ENCODE measurements at places on chromosomes 2 and 18. TPM values are rescaled to one million over a fixed set of nuclear protein-coding genes. Genes with fewer than 3 reads are reported as not detected.

The TBR1 gene
- total RNA-seq: not detected

The AMER3 gene
- total RNA-seq: 0.19 TPM

The DPP10 gene
- 5.4 TPM for total RNA-seq

The CLEC4F gene
- total RNA-seq: not detected

The CYRIA gene
- 8.2 TPM for total RNA-seq

The GPR55 gene
- total RNA-seq: not detected

The MTLN gene
- 46.8 TPM for total RNA-seq

The CD302 gene
- total RNA-seq: 0.61 TPM

The INHBB gene
- total RNA-seq: 0.23 TPM

The TCF23 gene
- not detected for total RNA-seq

The CIB4 gene
- not detected for total RNA-seq

The DSG4 gene
- total RNA-seq: not detected

The ASXL3 gene
- total RNA-seq: 1.3 TPM

The PLA2R1 gene
- total RNA-seq: 2.2 TPM

- H3K4me1 ChIP-seq: no peaks in the 10 kb centered on the region
- H3K27me3 ChIP-seq: no peaks in the 10 kb centered on the region
- H3K4me3 ChIP-seq: no peak overlapping the region
- H3K36me3 ChIP-seq: peaks cover 25% of the 10 kb centered on the region
- no peak for DNase-seq
These were observed 45.1 kb downstream of the NTSR2 start for GRCh38 chr2:11624893-11625292.

DNA sequence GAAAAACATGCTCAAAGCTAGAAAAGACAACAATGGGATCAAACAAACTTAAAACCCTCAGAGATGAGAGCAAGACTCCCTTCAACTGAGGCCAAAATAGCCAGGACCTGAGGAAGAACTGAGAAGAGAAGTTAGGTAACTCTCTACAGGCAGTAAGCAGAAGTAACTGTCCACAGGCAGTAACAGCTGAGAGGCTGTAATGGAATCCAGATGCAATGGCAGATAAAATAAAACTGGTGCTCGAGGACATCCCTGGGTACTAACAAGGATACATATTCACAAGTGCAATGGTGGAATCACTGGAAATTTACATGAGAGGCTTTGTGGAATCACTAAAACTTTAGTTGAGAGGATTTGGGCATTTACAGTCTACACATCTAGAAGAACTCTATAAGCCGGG, 30.4 kb upstream of the C2orf66 start:
- no peaks in the 10 kb centered on the region for H3K36me3 ChIP-seq
- no peaks in the 10 kb centered on the region for H3K27me3 ChIP-seq
- no peak overlapping the region for H3K4me3 ChIP-seq
- no peaks in the 10 kb centered on the region for H3K4me1 ChIP-seq

DNA sequence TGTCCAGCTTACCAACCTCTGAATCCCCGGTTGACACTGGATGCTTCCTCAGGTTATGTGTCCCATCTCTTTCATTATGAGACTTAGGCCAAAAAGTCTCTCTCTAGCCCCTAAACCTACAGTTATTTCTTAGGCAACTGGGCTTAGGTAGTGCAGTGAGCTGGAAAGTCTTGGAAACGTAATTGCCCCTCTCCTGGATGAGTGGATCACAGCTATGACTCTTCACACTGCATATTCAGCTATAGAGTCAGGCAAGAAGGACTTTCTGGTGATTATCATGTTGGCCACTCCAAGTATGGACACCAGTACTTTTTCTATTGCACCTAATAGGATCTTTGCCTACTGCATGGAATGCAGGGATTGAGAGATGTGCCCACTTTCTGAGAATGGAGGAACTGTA, 458.3 kb upstream of the CELF4 start:
- no peak overlapping the region for H3K27ac ChIP-seq
- no peak overlapping the region for H3K4me3 ChIP-seq
- no peak for DNase-seq
- no peaks in the 10 kb centered on the region for H3K4me1 ChIP-seq
- no peaks in the 10 kb centered on the region for H3K27me3 ChIP-seq

GRCh38 chr2:233832414-233832813, 21.9 kb downstream of the HJURP start:
- no peaks in the 10 kb centered on the region for H3K27me3 ChIP-seq
- H3K27ac ChIP-seq: no peak overlapping the region
- H3K36me3 ChIP-seq: peaks cover 29% of the 10 kb centered on the region
- DNase-seq: no peak
- H3K4me3 ChIP-seq: no peak overlapping the region

DNA sequence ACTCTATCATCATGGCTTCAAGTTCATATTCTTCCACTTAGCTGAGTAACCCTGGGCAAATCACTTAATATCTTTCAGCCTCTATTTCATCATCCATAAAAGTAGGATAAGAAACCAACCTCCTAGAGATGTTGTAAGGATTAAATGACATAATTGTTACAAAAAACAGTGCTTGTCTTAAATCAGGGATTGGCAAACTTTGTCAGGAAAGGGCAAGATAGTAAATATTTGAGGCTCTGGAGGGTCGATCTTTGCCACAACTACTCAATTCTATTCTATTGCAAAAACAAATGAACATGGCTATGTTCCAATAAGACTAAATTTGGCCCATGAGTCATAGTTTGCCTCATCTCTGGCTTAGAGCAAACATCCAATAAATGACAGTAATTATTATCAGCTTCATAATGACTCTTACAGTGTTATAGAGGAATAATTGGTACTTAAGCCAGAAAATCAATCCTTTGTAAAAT, 184.7 kb downstream of the SATB2 start:
- DNase-seq: no peak
- peaks cover 3% of the 10 kb centered on the region for H3K4me1 ChIP-seq
- H3K36me3 ChIP-seq: no peaks in the 10 kb centered on the region
- H3K27ac ChIP-seq: no peak overlapping the region
- H3K27me3 ChIP-seq: no peaks in the 10 kb centered on the region

DNA sequence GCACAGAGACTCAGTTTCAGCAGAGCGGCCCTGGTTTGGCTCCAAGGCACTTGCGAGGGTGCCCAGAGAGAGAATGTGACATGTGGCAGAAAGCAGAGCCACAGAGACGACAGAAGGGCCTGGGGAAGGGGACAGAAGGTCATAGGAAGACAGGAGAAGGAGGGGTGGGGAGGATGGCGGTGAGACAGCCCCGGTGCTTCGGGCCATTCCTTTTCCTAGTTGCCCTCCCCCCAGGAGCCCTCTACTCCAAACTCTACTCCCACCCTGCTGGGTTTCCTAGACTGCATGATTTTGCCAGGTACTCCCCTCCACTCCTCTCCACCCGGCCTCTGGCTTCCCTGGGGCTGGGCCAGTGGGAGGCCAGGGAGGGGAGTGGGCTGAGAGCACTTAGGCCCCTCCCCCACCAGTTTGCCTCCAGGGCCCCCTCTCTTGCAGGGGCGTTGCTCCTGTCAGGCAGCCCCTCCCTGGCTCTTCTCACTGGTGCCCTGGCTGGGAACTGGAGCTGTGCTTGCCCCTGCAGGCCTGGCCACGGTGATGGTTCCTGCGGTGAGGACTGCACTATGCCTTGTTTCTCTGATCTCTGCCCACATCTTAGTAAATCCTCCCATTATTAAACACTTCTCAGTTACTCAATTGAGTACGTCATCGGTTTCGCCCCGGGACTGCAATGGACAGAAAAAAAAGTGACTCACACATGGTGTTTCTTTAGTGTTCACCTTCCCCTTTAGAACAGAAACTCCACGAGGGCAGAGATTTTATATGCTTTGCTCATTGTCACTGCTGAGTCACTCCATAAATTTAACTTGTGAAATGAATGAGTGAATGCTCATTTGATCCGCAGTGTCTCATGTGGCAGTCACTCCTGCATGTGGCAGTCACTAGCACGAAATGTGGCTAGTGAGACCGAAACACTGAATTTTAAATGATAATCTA, 58.7 kb upstream of the SP3 start:
- H3K27me3 ChIP-seq: no peaks in the 10 kb centered on the region
- no peak overlapping the region for H3K4me3 ChIP-seq
- peaks cover 12% of the 10 kb centered on the region for H3K4me1 ChIP-seq
- DNase-seq: peak; percentile 75

- H3K27me3 ChIP-seq: no peaks in the 10 kb centered on the region
- no peak for DNase-seq
- peaks cover 4% of the 10 kb centered on the region for H3K4me1 ChIP-seq
- no peak overlapping the region for H3K4me3 ChIP-seq
These were observed 335.4 kb upstream of the VWC2L start for GRCh38 chr2:214075456-214075855.

GRCh38 chr2:133509777-133510176, 58.5 kb downstream of the NCKAP5 start:
- H3K27ac ChIP-seq: no peak overlapping the region
- no peaks in the 10 kb centered on the region for H3K36me3 ChIP-seq
- no peak overlapping the region for H3K4me3 ChIP-seq
- H3K4me1 ChIP-seq: no peaks in the 10 kb centered on the region
- no peak for DNase-seq

DNA sequence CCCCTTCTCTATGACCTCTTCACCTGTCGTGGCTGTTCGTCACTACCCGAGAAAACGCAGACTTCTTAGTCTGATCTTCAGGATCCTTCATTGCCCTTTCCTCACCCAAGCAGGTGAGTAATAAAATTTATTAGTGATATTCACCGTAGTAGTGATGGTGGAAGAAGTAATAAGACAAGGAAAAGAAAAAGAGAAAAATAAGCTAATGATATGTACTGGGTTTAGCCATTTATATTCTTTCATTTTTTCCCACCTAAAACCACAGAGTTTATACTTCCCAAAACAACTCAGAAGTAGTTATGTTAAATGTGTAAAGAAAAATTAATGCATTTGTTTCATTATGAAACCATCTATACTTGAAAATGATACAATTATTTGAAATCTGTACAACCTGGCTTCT, 19.7 kb downstream of the GYPC start:
- no peak for DNase-seq
- no peak overlapping the region for H3K27ac ChIP-seq

- no peak overlapping the region for H3K4me3 ChIP-seq
- H3K27ac ChIP-seq: no peak overlapping the region
- no peaks in the 10 kb centered on the region for H3K27me3 ChIP-seq
- DNase-seq: no peak
- no peaks in the 10 kb centered on the region for H3K36me3 ChIP-seq
These were observed 11.7 kb downstream of the CPS1 start for GRCh38 chr2:210568108-210568507.

DNA sequence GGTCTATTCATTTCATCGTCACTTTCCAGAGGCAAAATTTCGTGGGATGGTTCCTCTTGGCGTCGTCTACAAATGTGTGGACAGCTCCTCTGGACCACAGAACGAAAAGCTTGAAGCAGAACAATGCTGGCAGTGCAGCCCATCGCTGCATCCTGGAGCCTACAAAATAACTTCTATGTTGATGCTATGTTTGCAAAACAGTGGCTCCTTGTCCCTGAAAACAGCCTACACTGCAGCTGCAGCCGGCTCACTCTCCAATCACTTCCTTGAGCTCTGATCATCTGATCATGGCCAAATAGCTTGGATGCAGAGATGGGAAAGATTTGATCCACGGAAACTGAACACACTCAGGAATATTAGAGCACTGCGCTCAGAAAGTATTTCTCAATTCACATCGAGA, 60.0 kb downstream of the DOCK10 start:
- DNase-seq: no peak
- H3K4me3 ChIP-seq: no peak overlapping the region
- no peak overlapping the region for H3K27ac ChIP-seq
- H3K27me3 ChIP-seq: no peaks in the 10 kb centered on the region
- H3K36me3 ChIP-seq: no peaks in the 10 kb centered on the region

DNA sequence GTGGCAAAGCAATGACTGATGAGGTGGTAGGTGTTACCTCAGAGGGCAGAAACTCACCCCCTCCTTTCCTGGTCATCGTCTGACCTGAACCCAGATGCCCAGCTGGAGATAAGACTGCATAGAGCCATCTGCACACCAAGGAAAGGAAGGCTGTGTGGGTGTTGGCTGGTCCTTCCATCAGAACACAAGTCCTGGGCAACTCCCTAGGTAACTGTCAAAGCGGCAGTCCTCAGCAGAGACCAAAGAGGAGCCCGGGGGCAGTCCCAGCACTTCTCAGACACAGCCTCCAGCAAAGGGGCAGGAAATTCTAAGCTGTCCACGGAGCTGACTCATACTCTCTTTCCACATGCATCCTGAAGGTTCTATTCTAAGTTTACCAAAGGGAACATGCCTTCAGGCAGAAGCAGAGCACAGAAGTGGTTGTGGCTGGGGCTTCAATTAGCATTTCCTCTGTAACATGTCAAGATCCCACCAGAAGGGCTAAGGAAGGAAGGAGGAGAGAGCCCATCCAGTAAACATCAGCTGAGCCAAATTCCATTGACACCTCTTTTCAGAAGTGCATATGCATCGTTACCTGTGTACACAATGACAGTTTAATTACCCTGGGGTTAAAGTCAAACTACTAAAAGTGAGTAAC, 54.7 kb downstream of the SPRED2 start:
- no peak for DNase-seq
- no peaks in the 10 kb centered on the region for H3K27me3 ChIP-seq
- no peak overlapping the region for H3K27ac ChIP-seq
- no peak overlapping the region for H3K4me3 ChIP-seq
- H3K36me3 ChIP-seq: no peaks in the 10 kb centered on the region
- H3K4me1 ChIP-seq: no peaks in the 10 kb centered on the region

DNA sequence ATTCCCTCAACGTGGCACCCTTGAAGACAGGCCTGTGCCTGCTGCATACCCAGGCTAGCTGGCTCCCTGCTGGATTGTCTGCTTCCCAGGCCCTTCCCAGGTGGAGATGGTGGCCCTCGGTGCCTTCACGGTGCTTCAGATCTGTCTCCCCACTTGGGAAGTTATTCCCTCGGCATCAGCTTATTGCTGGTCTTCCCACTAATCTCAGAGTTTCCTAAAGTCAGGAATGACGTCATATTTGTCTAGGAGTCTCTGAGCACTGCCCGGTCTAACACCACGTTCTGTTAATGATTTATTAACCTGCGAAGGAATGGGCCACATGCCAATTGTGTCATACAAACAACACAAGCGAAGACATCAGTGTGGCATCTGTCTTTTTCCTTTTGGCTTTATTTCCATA, 269.8 kb upstream of the ID2 start:
- H3K4me1 ChIP-seq: peaks cover 3% of the 10 kb centered on the region
- DNase-seq: no peak
- H3K4me3 ChIP-seq: no peak overlapping the region
- no peak overlapping the region for H3K27ac ChIP-seq

- H3K27me3 ChIP-seq: peaks cover 32% of the 10 kb centered on the region
- no peak for DNase-seq
- H3K36me3 ChIP-seq: no peaks in the 10 kb centered on the region
- peaks cover 16% of the 10 kb centered on the region for H3K4me1 ChIP-seq
- H3K4me3 ChIP-seq: no peak overlapping the region
- H3K27ac ChIP-seq: no peak overlapping the region
These were observed 16.4 kb downstream of the EMX1 start for GRCh38 chr2:72933646-72934151.

GRCh38 chr2:153299809-153300208, 178.8 kb downstream of the RPRM start:
- no peaks in the 10 kb centered on the region for H3K27me3 ChIP-seq
- H3K4me3 ChIP-seq: no peak overlapping the region
- no peak for DNase-seq
- no peak overlapping the region for H3K27ac ChIP-seq
- no peaks in the 10 kb centered on the region for H3K4me1 ChIP-seq
- no peaks in the 10 kb centered on the region for H3K36me3 ChIP-seq
